ENCODE measurements at places on chromosomes 2 and 18. TPM values are rescaled to one million over a fixed set of nuclear protein-coding genes. Genes with fewer than 3 reads are reported as not detected.

The ATP6V1B1 gene
- polyA plus RNA-seq: 0.40 TPM

The ADGRF3 gene
- 0.59 TPM for polyA plus RNA-seq

The SERPINB11 gene
- polyA plus RNA-seq: not detected

The PAX3 gene
- polyA plus RNA-seq: 9.4 TPM

The INHA gene
- polyA plus RNA-seq: 2.2 TPM

The TMEM169 gene
- 19.1 TPM for polyA plus RNA-seq

The TMEM198 gene
- polyA plus RNA-seq: 19.0 TPM

The REEP1 gene
- 123 TPM for polyA plus RNA-seq

The ALKAL2 gene
- polyA plus RNA-seq: 5.3 TPM

The SPP2 gene
- polyA plus RNA-seq: 0.44 TPM

The POMC gene
- polyA plus RNA-seq: 4.9 TPM

Data from spinal cord (tissue), 10 donors.